Glomerular endothelial cell (primary cell): ENCODE measurements at places on chromosomes 11 and 22.

DNA sequence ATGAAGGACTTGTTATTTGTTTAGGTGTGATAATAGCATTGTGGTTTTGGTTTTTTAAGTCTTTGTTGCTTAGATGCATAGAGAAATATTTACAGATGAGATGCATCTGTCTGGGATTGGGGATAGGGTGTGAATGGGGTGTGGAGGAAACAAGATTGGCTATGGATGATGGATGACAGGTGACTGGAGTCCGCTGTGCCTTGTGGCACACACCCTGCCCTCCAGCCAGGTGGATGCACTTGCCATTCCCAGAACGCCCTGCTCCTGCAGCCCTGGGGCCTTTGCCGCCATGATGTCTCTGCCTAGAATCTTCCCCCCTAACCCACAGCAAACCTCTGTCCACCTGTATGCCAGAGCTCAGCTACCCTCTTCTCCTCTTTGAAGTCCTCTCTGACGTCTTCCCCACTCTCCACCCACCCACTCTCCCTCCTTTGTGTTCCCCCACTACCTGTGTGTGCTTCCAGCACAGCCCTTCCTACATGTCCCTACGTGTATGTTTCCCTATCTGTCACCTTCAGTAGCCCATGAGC lies 54.7 kb downstream of the WNT11 start:
- no peak for DNase-seq

GRCh38 chr11:123356539-123356938 lies 73.5 kb upstream of the GRAMD1B start:
- no peak for DNase-seq

DNA sequence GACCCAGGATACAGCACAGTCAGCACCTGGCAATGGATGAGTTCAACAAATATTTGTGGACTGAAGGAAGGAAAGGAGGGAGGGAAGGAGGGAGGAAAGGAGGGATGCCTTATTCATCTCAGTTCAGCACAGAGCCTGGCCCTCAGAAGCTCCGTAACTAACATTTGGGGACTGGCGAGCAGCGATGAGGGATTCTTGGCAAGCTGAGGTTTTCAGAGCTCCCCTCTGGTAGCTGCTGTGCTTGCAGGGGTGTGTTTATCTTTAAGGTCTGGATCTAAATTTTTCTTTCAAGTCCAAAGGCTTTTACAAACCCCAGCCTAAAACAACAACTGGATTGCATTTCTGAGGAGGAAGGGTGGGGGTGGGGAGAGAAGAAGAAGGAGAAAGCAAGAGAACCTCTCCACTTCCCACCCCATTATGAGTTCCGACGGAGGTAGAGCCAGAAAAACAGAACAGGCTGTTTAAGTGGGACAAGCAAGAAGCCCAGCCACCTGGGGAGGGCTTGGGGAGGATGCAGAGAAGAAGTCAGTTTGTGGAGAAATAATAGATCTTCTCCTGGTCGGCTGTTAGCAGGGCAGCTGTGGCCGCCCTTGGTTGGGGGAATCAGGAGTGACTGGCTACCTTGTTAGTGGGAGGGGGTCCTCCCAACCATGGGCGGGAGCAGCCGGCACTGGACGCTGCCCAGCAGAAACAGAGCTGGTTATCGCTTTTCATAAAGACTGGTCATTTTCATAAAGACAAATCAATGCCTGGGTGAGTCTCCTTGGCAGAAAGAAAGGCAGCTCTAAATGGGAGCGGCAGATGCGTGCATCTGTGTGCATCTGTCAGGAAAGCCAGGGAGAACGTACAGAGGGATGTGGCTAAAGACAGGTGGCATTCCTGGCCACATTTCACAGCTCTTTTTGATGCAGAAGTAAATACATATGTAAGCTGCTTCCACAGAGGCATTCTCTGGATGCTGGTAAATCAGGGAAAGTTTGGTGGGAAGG lies 78.0 kb downstream of the TSPAN18 start:
- DNase-seq, result no peak

DNA sequence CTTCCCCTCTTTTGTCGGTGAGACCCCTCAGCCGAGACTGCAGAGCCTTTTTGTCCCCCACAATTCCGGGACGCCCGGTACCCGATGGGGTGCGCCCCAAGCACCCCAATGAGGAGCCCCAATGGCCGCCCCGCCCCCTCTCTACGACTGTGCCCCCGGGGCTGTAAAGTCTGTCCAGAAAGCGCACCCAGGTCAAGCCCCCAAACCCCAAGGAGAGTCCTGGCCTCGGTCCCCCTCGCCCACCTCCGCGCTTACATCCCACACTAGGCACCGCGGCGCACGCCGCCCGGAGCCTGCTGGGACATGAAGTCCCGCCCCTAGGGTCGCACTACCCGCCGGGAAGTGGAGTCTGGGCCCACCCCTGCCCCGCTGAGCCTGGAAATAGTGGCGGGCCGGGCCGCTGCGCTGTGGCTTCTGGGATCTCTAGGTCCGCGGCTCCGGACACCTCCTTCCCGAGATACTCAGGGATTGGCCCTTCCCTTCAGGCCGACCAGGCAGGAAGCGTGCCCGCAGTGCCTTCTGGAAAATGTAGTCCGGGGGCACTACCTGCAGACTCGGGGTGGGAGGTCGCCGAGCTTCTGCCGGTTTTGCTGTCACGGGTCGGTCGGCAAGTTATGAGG lies at the start of gene MEN1:
Gene MEN1, minus strand, starts transcription at position 281 of the 620 bp plus-strand sequence. CDS start 442 bp downstream, outside the sequence.
- DNase-seq, result peak; percentile 68

- DNase-seq, result no peak
These were observed 171.1 kb downstream of the CRYBB2 start for GRCh38 chr22:25390297-25391240.

DNA sequence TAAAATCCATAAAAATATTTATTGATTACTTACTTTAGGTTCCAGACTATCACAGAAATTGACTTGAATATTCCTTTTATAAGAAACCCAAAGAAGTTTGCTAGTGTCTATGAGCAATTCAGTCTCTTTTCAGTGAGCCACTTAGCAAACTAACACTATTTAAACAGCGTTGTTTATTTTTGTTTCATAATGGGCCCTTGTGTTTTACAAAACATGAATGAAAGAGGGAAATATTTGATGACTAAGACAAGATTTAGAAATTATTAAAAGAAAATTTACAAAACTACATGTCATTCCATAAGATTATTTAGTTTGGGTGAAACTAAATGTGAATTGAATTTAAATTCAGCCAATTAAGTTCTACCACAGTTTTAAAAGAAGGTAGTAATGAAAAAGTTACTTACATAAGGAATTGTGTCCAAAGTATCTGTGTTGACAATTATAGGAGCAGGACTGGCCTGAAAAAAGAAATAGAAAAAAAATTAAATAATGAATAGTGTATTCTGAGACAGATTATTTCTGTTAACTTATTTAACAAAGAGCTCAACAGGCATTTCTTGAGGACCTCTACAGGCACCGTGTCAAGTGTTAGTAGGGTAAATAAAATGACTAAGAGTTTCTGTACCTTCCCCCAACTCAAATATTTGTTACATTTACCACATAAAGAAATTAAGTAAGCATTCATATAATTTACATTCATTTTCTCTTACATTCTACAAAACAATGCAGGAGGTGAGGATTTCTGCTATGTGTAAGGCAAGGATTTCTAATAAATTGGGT lies 964.9 kb upstream of the CCDC90B start:
- DNase-seq, result no peak

- DNase-seq, result no peak
These were observed 11.5 kb downstream of the CBX6 start for GRCh38 chr22:38860283-38861169.

- DNase-seq, result no peak
These were observed 1119.7 kb downstream of the BRD1 start for GRCh38 chr22:48707763-48708557.

DNA sequence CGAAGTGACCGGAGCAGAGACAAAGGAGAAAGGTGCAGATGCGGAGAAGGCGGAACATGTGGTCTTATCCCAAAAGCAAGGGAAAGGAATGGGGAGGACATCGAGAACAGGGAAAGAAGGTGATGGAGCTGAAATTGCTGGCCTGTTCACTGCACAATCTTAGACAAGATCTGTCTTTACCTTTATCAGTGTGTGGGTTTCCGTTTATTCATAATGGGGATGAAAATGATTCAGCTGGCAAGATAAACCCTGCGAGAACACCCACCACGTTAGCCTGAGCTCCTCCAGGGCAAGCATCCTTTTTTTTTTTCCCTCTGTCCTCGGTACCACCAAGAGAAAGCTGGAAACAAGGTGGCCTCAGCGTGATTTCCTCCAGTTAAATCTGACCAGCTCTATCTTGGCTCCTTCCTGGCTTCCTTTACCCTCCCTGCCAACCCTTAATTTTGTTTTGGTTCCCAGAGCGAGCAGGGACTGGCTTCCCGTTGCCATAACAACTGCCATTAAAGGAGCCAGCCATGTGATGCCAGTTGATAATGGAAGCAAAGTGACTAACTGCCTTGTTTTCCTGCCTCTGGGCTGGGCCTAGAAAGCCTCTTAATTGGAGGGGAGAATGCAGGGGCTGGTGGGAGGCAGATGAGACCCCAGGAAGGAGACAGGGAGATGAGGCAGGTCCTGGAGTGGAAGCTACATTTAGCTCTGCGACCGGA lies 4.2 kb downstream of the SGSM1 start:
- DNase-seq, result no peak

GRCh38 chr22:41776381-41776780 lies 24.1 kb upstream of the CCDC134 start:
- no peak for DNase-seq

- DNase-seq, result no peak
These were observed 18.2 kb downstream of the RFPL3 start for GRCh38 chr22:32375678-32376450.

DNA sequence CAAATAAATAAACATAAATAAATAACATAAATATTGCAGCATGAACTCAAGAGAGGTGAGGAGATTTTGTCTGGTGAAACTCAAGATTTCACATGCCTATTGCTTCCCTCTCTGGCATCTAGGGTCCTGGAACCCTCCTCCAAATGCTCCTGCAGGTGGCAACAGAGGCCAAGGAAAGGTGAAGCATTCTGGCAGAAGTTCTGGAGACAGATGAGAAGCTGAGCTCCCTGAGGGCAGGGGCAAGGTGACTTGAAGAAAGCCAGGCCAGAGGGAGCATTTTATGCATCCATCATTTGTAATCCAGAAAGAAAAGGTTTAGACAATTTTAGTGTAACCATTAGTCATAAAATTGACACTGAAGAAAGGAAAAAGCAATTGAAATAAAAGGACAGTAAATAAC lies 64.9 kb downstream of the ENDOD1 start:
- no peak for DNase-seq

GRCh38 chr11:45017329-45017728 lies 66.6 kb upstream of the TP53I11 start:
- DNase-seq, result no peak

GRCh38 chr22:21865041-21865440 lies 2.4 kb downstream of the MAPK1 start:
- DNase-seq, result no peak

GRCh38 chr11:64490562-64491216 lies 100.3 kb upstream of the SLC22A12 start:
- no peak for DNase-seq

GRCh38 chr11:125777309-125777708 lies 1.3 kb downstream of the PATE2 start:
- DNase-seq, result peak; percentile 45

DNA sequence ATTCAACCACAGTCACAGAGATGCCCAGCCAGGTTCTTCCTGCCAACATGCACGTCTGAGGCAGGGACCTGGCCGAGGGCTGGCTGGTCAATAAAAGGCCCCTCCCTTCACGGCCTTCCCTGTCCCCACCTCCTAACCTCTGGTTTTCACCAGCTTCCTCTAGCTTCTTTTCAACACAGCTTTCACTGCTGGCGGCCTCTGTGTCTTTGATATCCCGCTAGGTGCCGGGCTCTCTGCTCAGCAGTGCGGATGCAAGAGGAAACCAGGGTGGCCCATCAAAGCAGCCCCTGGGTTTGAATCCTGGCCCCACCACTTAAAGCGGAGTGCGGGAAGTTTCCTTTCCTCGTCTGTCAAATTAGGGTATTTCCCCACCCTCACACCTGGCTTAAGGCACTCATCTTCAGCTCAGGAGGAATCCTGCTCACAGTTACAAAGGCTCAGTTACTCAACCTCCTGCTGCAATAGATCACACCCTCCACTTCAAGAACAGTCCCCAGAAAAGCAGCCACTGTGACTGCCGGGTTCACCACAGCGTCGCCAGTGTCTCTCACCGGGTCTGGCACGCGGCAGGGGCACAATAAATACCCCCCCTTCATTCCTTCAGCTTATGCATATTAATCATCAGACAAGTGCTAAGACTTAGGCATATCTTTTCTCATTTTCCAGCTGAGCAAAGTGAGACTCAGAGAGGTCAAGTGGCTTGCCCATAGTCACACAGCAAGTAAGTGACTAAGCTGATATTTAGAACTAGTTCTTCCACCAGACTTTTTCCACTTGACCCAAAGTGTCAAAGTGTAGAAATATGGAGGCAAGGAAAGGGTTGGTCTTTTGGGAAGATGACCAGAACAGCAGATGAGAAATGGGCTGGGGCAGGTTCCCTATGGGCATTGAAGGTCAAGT lies 45.7 kb downstream of the TXN2 start:
- DNase-seq, result no peak

- no peak for DNase-seq
These were observed 11.2 kb upstream of the OAF start for GRCh38 chr11:120199613-120200012.

DNA sequence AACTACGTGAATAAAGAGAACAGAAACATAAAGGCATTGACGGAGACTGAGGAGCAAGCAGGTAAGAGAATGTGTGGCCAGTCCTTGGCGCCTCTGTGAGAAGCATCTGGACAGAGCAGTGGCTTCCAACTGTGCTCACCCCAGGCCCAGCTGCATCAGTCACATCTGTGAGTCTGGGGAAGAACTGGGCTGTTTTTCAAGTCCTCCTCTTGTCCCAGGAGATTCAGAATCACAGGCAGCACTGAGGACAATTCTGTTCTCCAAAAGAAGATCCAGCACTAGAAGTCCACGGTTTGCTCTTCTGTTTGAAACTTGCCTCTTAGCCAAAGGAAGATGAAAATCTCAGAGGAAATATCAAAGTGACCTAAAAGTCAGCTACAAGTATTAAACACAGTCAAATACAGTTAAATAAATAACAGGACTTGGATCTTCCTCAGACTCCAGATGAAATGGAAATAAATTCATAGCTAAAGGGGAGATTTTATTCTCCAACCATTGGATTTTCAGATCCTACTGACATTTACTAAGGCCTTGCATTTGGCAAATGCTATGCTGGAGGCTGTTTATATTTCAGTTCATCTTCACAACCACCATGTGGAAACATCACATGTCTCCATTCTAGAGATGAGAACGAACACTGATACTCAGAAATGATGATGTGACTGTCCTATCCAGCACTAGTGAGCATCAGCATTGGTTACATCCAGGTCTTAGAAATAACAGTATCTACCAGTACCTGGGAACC lies 14.1 kb downstream of the FAM181B start:
- DNase-seq, result no peak

- DNase-seq, result no peak
These were observed 22.7 kb downstream of the PTDSS2 start for GRCh38 chr11:472816-473215.

DNA sequence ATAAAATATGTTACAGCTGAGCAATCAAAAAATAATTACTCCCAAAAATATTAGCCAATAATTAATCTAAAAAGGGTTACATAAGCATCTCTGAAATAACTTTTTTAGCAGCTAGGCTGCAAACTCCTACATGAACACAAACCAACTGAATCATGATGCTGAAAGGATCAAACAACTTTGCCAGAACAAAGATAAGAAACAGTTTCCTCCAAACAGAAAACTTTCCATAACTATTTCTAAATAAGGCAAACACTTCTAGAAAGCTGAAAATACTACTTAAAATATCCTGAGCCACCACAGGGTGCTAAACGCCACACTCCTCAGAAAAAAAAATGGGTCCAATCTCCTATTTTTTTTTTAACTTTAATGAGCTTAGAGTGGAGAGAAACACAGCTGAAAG lies 68.6 kb upstream of the ARHGAP32 start:
- DNase-seq, result no peak

- DNase-seq, result no peak
These were observed 85.2 kb upstream of the VPREB1 start for GRCh38 chr22:22159384-22159783.
